Bronchial epithelial cell (primary cell): ENCODE measurements at places on chromosomes 6 and 20. TPM values are rescaled to one million over a fixed set of nuclear protein-coding genes. Genes with fewer than 3 reads are reported as not detected.
A peak's percentile ranks its signal among the peaks of the same experiment; 100 is the strongest.

DNA sequence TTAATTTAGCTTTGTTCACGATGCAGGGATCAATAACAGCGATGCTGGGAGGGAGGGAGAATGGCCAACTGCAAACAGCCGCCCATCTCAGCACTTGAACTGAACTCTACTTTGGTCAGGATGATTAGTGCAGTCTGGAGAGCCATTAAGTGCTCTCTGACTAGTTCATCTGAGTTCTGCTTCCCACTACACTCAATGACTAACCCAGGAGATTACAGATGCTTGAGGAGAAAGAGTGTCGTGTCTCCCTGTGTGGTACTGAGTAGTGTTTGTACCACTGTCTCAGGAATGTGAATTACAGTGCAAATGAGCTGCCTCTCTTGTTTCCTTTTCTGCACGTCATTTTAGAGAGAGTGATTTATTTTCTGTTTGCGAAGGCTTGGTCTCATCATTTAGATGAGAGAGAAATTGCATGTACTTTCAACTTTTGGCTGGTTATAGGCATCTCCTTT, 23.5 kb downstream of the CARMIL1 start:
- peak; percentile 45 for DNase-seq

DNA sequence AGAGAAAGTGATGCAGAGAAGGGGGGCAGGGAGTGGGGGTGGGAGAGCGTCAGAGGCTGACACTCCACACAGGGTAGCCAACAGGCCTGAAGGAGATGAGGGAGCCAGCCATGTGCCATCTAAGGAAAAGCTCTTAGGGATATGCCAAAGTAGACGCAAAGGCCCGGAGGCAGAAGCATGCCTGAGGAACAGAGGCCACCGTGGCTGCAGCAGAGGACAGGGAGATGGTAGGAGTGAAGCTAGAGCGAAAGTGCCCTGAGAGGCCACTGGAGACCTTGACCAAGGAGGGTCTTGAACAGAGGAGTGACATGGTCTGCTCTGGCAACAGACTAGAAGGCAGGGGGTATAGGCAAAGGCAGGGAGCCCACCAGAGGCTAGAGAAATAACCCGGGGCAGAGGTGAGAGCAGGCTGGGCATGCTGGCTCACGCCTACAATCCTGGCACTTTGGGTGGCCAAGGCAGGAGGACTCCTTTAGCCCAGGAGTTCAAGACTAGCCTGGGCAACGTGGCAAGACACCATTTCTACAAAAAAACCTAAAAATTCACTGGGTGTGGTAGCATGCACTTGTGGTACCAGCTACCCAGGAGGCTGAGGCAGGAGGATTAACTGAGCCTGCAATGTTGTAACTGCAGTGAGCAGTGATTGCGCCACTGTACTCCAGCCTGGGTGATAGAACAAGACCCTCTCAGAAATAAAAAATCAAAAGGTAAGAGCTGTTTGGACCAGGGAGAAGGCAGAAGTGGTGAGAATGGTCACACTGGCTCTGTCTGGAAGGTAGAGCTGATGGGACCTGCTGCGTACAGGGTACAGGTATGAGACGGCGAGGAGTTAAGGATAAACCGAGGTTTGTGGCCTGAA, 6.3 kb downstream of the RRBP1 start:
- no peak for DNase-seq

DNA sequence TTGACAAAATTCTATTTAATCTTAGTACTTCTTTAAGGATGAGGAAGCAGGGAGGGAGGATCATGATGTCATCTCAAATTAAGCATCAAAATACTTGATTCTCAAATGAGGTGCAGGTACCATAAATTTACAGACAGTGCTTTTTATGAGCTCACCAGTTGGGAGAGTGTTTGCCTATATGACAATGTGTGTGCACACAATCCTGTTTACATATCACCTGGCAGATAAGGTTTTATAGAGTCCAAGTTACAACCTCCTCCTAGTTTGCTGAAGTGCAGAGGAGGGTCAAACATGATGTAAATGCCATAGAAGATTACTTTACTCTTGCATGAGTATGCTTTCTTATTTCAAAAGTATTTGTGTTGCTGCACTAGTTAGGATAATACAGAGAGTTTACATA, 6.4 kb downstream of the ATXN1 start:
- no peak for DNase-seq

Gene COL12A1
- total RNA-seq: 6.4 and 11.3 TPM in 2 replicates

DNA sequence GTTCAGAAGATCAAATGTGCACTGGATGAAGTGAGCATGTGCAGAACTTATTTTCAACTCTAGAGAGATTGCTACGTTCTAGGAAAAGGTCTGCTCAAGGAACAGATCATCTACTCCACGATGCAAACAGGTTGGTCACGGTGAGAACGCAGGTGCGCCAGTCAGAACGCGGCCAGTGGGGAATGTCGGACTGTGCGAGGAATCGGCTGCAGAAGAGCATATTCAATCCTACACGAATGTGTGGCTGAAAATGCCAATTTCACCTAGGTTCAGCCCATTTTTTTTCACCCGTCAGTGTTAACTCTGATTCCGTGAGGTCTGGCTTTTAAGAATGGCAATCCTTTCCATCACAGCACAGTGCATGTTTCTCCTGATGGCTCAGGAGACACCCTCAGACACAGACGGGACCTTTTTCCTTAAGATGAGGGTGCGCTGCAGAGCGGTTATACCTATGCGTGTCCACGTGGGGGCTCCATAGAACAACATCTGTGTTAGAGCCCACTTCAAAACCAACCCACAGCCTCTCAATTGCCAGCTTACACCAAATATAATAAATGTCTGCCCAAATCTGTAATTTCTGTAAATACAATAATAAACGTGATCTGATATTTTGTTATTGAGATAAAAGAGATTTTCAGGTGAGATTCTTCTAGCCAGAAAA, 250.4 kb downstream of the FOXA2 start:
- peak; percentile 66 for DNase-seq

DNA sequence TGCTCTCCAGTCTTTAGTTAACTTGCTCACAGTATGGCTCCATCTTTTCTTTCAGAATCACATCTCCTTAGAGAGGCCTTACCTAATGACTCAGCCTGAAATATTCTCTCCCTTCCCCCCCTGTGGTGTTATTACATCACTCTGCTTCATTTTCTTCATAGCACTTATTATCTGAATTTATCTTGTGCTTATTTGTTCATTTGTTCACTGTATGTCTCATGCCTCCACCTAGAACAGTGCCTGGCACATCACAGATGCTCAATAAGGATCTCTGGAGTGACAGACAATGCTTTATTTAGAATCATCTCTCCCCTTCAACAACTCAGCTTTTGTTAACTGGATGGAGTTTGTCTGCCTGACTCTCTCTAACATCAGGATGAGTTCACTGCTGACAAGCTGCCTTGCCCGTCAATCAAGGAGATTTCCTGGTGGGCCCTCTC, 96.6 kb upstream of the MAN1A1 start:
- DNase-seq: peak; percentile 71

- no peak for DNase-seq
Measured at GRCh38 chr20:25421102-25421501, 13.6 kb downstream of the GINS1 start.

- DNase-seq: no peak
Measured at GRCh38 chr6:4930025-4930691, 73.7 kb downstream of the RPP40 start.

- no peak for DNase-seq
Measured at GRCh38 chr20:20448881-20449280, 81.0 kb downstream of the INSM1 start.

- peak; percentile 93 for DNase-seq
Measured at GRCh38 chr20:47191074-47191673, 165.3 kb downstream of the ZMYND8 start.

Gene ZC2HC1B
- not detected in 2 replicates for total RNA-seq

Gene FAM217A
- total RNA-seq: not detected in 2 replicates

DNA sequence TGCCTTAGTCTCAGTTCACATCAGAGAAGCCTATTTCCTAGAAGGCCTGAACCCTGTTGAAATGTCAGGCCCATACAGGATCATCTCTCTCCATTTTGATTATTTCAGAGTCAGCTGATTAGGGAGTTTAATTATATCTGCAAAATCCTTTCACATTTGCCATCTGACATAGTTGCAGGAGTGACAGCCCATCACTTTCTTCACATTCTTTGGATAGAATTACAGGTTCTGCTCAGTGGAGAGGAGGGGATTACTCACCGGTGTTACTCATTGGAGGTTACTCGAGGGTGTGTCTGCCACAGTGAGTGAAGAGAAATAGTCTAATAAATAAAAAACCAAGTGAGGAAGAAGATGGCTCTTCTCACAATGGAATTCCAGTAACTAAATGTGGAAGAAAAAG, 216.8 kb downstream of the TMEM242 start:
- DNase-seq: peak; percentile 93

DNA sequence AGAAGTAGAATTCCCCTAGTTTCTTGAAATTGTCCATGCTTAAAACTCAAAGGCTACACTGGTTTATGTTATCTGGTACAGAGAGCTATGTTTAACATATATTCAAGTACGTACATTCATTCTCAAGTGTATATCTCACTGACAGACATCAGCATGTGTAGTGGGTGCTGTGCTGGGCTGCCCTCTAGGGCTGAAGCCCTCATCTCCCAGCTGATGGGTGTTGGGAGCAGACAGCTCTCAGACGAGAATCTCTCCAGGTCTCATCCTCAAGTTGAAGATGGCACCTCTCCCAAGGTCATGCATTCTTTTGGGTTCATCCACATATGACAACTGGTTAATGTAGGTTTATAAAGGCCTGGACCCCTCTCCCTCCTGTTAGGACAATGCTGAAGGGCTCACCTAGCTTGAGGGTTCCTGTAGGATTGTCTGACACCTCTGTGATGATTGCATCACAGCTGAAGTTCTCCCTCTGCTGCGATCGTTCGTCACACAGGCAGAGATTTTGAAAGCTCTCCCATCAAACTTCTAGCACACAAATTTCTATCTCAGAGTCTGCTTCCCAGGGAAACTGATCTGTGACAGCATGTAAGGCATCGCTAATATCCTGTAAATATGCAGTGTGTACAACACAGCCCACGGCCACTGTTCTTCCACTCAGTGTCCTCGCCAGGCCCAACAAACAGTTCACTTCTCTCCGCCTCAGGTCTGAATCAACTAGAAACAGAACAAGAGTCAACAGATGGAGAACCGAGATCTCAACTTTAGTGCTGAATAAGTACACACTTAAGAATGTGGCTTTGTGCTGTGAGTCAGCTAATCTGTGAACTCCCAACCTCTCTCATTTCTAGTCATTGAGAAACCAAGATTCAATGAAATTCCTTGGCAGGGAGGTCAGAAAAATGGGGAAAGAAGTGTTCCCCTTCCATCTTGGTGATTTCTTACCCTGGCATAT, 43.2 kb downstream of the PREP start:
- DNase-seq: peak; percentile 94

GRCh38 chr20:50628332-50628731, 63.0 kb downstream of the RIPOR3 start:
- no peak for DNase-seq

GRCh38 chr20:15059438-15059837, 722.0 kb upstream of the FLRT3 start:
- no peak for DNase-seq

- peak; percentile 40 for DNase-seq
Measured at GRCh38 chr20:64038565-64039292, 2.7 kb downstream of the C20orf204 start.

DNA sequence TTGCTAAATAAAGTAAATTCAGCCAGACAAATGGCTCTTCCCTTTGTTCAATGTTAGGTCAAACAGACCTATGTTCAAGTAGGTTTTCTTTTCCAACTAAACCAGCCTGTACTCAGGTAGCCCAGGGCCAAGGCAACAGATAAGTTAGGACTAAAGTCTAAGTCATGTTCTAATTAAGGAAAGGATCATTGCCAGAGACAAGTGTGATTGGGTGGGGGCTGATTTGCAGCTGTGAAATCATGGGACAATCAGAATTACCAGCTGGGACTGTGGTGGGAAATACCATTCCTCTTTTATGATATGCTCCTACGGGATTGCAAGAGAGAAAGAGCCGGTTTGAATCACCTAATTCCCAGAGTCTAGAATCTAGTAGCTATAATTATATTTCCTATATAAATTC, 4.2 kb upstream of the FBXO30 start:
- DNase-seq: no peak

Gene IMPG1
- total RNA-seq: not detected in 2 replicates
